ENCODE measurements at places on chromosomes 4 and X. TPM values are rescaled to one million over a fixed set of nuclear protein-coding genes. Genes with fewer than 3 reads are reported as not detected.

DNA sequence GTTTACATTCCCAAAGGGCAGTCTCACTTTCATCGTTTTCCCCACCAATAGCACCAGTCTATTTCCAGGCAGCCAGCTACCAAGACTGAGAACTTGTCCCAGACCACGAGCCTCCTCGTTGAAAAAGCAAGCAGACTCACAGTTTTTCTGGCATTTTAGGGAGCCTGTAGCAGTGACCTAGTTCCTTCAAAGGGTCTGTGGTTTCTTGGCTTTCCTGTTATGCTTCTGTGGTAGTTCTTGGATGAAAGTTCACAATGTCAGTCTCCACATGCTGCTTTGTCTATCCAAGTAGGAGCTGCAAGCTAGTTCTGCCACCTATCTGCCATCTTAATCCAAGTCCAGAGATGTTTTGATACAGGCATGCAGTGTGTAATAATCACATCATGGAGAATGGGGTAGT lies 151.6 kb upstream of the ZC4H2 start:
- no peak for DNase-seq

GRCh38 chrX:54721424-54721823 lies 76.6 kb downstream of the ITIH6 start:
- DNase-seq = no peak

DNA sequence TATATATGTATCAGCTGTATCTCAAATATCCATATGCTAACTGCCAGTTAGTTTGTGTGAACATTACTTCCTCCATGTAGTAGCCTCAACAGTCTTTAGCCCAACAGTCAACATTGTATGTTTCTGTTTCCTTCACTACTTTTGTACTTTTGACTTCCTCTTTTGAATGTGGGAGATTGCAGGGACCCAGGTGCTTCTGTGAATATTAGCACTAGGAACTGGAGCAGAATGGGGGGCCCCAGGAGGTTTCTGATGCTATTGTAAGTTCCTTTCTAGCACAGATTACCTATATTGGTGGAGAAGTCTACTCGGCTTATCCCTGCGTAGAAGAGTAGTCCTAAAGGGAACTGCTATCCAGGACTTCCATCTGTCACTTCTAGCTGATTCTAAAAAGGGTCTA lies 2.3 kb downstream of the PLAC8 start:
- DNase-seq = no peak

Gene GAGE13
- not detected for total RNA-seq

Gene NDST4
- total RNA-seq = not detected

Gene KCND1
- 1.6 TPM for total RNA-seq

Gene SNCA
- total RNA-seq = 1.2 TPM

Gene CSTF2
- total RNA-seq = 22.8 TPM

Gene GNPDA2
- 11.6 TPM for total RNA-seq

Gene CT45A1
- not detected for total RNA-seq
